Kidney tubule cell (primary cell): ENCODE measurements at places on chromosomes 5 and 9.

DNA sequence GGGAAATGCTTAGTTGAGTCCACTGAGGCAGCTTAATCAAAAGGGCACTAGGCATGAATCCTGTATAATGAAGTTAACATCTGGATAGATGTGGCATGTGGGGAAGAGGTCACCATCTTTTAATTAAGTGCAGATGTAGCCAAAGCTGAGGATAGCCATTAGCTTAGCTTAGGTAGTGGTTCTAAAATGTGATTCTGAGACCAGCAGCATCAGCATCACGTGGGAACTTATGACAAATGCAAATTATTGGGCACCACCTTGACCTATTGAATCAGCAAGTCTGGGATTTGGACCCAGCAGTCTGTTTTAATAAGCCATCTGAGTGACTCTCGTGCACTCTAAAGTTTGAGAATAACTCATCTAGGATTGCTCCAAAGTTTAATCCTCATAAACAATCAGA is 63.8 kb downstream of the SNCAIP start:
- DNase-seq, result no peak

DNA sequence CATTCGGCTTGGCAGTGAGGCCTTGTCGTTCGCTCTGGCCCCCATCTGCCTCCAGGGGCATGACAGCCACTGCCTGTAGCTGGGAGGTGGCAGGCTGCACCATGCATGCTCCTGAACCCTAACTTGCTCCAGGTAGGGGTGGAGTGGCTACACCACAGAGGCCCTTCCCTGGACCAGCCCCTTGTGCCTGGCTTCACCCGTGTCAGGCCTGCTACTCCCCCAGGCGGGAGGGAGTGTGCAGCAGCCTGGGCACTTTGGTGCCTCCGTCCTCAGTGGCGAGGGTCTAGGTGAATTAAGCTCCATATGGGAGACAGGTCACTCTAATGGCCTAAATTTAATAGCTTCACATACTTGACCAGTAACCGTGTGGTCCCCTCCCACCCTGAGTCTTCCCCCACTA is 59.4 kb upstream of the LMX1B start:
- no peak for DNase-seq

- no peak for DNase-seq
These were observed 130.5 kb downstream of the ST8SIA4 start for GRCh38 chr5:100772548-100772947.

DNA sequence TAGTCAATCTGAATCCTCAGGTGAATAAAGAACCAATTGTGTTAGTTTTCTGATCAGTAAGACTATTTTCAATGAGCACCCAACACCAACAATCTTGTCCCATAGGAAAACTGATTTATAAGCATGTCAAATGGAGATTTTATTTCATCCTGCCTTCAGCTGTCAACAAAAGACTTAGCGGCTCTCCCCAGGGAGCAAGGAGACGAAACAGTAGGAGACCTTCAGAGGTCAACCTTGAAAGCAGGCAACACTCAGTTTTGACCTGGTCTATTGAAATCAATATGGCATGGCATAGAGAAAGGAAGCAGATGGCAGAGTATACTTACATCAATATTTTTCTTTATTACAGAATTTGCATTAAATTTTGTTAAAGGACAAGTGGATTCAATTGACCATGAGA is 34.1 kb downstream of the ZNF622 start:
- no peak for DNase-seq

GRCh38 chr9:86064220-86064619 is 35.1 kb downstream of the GOLM1 start:
- no peak for DNase-seq

DNA sequence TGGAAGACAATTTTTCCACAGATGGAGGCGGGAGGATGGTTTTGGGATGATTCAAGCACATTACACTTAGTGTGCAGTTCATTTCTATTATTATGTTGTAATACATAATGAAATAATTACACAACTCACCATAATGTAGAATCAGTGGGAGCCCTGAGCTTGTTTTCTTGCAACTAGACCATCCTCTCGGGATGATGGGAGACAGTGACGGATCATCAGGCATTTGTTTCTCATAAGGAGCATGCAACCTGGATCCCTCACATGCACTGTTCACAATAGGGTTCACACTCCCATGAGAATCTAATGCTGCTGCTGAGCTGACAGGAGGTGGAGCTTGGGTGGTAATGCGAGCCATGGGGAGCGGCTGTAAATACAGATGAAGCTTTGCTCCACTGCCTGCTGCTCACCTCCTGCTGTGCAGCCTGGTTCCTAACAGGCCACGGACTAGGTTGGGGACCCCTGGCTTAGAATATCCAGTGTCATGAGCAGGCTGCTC is 1.6 kb downstream of the STKLD1 start:
- DNase-seq, result no peak

- DNase-seq, result no peak
These were observed 26.4 kb downstream of the RGS7BP start for GRCh38 chr5:64532212-64532611.

DNA sequence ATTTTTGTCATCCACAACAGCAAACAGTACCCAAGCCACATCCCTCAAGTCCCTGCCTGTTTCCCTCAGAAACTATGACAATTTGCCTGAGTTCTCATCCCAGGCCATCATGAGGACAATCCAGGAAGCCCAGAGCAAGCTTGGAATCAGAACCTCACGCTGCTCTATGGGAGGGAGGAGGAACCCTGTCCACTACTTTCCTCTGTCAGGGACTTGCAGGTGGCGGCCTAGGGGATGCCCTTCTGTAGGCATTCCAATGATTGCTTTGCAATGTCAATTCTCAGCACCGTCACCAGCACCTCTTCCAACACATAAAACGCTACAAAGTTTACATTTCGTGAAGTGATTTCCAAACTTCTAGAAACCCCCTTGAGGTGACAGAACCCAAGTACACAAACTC is 170.4 kb upstream of the FSTL4 start:
- DNase-seq, result no peak

GRCh38 chr5:61588216-61588615 is 256.2 kb downstream of the ZSWIM6 start:
- DNase-seq, result no peak

- DNase-seq, result no peak
These were observed 333.9 kb upstream of the SEMA6A start for GRCh38 chr5:116908537-116908936.

- peak; percentile 73 for DNase-seq
These were observed 16.5 kb downstream of the GRXCR2 start for GRCh38 chr5:145856285-145856818.

- DNase-seq, result no peak
These were observed 19.8 kb downstream of the JADE2 start for GRCh38 chr5:134545070-134545868.

DNA sequence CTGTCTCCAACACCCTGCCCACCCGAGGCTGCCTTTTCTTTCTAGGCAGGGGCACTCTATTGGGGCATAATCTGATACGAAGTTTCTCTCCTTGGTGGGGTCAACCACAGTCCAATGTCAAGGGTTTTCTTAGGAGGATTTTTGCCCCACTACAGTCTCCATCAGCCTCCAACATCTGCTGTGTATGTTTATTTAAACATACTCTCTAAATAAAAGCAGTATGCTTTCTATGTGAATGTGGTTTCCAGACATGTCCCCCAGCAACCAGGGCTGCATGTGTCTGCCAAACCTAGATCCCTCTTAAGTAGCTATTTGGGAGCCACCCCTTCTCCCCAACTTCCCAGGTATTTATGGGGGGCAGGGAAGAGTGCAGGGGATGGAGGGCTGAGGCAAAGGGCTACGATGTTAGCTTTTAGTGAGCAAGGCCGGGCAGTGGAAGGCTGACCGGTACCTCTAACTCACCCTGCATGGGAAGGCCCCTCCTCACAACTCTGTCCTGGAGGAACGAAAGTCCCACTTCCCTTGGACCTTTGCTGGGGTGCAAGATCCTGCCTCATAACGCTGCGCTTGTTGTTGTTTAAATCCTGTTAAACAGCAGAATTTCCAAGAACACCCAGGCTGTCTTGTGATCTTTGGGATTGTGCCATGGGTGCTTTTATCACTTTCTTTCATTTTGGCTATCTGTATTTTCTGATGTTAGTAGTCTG is 75.4 kb downstream of the NREP start:
- no peak for DNase-seq

- no peak for DNase-seq
These were observed 139.0 kb downstream of the OLFM1 start for GRCh38 chr9:135226369-135227050.

- DNase-seq, result no peak
These were observed 97.7 kb upstream of the ANKRD55 start for GRCh38 chr5:56330806-56331205.

DNA sequence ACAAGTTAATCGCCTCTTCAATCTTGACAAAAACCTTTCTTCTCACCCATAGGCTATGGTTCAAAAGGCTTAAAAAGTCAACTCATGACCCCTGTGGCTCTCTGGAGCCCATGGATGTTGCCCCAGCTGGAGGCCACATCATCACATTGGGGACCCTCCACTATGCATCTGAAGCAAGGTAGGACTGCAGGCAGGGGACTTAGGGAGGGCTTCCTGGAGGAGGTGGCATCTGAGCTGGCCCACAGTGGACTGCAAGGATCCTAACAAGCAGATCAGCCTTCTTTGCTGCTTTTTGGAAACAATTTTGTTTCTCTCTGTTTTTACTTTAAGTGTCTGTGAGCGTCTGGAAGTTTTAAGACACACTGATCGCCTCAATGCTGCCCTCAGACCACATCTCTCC is 234.7 kb downstream of the HSPA4 start:
- DNase-seq, result no peak

DNA sequence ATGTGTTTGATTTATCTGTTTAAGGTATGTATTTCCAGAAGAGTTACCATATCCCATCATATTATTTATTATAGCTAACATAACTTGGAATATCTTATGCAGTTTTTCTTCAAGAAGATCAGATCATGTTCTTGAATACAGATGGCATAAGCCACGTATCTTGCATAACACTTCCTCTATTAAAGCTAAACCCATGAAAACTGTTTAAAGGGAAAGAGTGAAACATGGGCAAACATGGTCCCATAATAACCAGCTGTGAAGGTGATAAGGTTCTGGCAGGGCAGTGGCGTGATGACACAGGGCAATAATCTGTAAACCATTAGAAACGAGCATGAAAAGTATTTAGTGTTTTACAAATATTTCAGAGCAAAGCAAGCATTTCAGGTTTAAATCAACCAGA is 34.2 kb downstream of the EFNA5 start:
- no peak for DNase-seq

- peak; percentile 45 for DNase-seq
These were observed 588.3 kb downstream of the BNC2 start for GRCh38 chr9:16282216-16282615.

DNA sequence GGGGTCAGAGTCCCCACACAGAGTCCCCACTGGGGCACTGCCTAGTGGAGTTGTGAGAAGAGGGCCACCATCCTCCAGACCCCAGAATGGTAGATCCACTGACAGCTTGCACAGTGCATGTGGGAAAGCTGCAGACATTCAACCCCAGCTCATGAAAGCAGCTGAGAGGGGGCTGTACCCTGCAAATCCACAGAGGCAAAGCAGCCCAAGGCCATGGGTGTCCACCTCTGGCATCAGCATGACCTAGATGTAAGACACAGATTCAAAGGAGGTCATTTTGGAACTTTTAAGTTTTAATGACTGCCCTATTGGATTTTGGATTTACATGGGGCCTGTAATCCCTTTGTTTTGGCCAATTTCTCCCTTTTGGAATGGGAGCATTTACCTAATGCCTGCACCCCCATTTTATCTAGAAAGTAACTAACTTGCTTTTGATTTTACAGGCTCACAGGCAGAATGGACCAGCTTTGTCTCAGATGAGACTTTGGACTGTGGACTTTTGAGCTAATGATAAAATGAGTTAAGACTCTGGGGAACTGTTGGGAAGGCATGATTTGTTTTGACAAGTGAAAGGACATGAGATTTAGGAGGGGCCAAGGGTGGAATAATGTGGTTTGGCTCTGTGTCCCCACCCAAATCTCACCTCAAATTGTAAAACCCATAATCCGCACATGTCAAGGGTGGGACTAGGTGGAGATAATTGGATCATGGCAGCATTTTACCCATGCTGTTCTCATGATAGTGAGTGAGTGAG is 56.3 kb upstream of the ITGA1 start:
- DNase-seq, result no peak

DNA sequence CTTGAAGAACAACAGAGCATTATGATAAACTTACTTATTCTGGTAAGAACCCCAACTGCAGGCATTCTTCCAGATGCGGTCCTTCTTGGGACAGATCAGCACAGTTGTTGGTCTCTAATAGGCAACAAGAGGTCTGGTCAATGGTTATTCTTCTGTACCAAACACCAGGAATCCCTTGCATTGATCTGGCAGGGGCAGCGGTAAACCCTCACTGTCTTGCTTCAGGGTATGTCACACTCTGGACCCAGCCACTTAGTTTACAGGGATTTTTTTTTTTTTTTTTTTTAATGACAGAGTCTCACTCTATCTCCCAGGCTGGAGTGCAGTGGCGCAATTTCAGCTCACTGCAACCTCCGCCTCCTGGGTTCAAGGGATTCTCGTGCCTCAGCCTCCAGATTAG is 1.3 kb upstream of the FAM193B start:
- no peak for DNase-seq

DNA sequence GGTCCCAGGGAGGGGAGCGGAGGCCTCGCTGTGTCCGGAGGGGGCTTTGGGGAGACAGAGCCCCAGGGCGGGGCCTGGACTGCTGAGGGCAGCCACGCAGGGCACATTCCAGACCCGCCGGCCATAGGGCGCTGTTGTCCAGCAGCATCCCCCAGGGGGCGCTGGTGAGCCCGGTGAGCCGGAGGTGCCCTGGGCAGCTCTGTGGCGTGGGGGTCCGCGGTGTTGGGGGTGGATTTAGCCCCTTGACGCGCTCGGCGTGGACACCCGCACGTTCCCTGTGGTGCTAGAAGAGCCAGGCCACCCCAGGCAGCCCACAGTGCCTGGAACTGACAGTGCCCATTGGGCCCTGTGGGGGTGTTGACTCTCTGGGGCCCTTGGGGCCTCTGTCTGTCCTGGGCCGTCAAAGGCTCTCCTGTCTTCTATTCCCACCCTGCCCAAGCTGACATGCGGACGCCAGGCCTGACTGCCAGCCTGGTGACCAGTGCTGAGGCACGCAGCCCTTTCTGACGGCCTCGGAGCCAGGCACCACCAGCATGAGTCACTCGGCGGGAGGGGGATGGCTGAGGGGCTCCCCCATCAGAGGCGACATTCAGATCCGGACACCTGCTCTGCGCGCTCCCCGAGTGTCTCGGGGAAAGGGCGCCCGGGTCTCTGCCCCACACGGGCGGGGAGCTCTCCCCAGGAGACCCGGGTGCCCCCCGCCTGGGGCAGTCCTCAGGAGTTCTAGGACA is 23.9 kb downstream of the TPPP start:
- no peak for DNase-seq

DNA sequence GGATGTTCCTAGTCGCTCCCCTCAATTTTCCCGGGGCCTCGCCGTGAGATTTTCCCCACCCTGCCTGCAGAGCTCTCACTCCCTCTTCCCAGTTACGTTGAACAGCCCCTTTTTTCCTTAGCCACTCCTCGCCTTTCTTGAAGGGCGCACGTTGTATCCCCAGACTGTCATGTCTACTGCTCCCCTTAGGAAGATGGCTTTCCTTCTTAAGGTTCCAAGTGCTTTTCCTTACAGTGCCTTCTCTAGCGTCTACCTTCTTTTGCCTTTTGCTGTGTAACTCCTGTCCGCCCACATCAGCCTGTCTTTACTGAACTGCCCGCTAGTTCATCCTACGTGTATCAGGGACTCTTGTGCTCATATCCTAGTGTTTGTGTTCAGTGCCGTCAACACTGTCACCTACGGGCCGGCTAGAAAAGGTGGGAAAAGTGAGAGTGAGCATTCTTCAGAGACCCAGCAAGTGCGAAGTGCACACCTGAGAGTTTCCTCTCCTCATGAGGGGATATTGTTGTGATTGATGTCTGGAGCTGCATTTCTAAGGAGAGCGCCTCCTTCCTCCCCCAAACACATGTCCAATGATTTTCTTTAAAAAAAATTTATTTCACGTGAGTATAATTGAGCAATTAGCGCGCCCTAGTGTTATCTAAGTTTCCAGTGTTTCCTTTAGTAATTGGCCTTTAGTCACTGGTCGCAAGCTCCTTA is 764 bp downstream of the CAMLG start:
- DNase-seq, result peak; percentile 67
